ENCODE measurements at places on chromosomes 6 and 20.

- no peak for DNase-seq
Measured at GRCh38 chr20:45998761-45999160, 9.9 kb upstream of the MMP9 start.

DNA sequence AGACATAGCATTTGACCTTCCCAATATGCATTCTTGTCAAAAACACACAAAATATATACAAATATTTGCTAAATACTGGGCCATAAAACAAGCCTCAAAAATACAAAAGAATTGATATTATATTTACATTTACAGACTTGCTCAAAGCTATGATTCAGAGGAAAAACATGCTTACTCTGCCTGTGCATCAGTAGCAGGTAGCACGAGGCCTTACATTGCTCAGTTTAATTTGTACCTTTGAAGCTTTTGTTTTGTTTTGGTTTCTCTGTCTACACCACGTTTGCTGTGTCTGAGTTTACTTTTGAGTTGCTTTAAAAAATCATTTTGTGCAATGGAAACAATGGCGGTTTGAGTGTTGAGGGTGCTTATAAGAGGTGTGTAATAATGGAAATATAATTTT lies 99.3 kb downstream of the PHF3 start:
- DNase-seq = peak; percentile 63

DNA sequence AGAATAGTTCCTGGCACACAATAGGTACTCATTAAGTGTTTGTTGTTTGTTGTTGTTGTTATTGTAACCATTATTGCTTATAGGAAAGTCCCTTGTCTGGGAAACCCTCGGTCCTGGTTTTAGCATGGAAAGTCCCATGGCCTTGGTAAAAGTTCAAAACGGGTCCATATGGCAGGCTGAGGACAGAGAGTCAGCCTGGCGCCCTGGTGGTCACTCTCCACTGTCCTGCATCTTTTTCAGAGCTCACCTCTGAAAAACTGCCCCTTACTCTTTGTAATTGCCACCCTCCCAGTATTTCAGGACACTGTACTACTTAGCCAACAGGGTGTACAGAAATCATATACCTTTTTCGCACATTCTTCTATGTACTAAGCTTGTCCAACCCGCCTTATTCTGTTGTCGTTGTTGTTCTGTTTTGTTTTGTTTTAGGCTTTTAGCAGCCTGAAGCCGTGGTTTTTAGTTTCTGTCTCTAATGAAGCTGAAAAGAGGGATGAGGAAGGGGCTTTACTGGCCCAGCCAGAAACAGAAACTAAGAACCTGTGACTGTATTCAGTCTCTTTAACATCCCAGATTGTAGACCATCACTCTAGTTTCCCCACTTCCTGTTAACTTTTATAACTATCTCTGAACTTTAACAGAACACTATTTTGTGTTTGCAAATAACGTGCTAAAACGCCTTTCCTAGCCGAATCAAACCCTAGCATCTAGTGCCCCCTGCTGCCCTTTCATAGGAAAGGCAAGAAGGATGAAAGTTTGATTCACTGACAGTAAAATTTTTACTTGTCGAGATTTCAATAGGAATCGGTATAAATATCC lies 7.6 kb upstream of the TMEM14A start:
- DNase-seq = peak; percentile 84

DNA sequence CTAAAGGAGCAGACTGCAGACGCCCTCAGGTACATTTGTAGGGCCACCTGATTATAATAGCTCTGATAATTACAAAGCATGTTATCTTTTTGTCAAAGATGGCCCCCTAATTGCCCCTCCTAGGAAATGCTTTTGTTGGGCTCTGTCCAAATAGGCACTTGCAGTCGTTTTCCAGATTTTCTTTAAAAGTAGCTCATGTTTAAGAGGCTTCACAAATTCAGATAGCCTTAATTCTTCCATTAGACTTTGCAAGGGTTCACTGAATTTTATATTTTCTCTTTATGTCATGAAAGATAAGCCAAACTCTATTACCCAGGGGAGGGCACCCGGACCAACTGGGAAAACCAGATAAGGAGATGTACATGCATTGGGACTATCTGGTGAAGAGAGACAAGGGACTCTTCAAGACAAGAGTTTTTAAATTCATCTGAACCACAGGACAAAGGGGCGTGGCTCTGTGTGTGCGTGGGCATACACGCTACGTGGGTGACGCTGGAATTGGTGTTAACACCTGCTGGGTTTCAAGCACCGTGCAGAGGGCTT lies 95.6 kb downstream of the TOX2 start:
- no peak for DNase-seq

DNA sequence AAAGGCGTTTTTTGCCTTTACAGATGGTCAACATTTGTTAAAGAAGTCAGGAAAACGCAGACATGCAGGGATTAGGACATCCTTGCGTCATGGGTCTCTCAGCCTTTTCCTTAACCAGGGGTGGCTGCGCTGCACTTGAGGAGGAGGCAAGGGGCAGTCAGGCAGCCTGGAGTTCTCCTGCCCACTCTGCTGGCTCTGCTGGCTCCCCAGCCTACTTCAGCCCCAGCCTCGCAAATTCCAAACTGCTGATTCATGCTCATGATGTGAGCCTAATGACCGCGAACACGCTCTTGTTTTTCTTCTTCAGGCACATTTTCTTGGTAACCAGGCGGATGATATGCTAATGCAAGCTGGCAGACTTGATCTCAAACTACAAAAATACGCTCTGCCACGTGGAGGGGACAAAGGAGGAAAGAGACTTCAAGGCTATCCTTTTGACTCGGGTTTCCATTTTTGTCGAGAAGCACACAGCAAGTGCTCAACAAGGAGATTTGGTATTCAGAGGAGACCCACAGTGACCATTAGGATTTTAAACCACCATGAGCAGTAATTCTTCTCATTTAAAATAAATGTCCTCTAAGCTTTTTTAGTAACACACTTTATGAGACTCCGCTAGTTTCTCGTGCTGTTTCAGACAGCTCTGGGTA lies 290.3 kb upstream of the STXBP5 start:
- peak; percentile 99 for DNase-seq

GRCh38 chr20:24017458-24017755 lies 28.8 kb upstream of the GGTLC1 start:
- peak; percentile 11 for DNase-seq

- DNase-seq = no peak
Measured at GRCh38 chr20:48747840-48748414, 79.9 kb downstream of the PREX1 start.

GRCh38 chr6:155117256-155117655 lies 122.1 kb downstream of the TIAM2 start:
- DNase-seq = peak; percentile 75

- DNase-seq = no peak
Measured at GRCh38 chr20:58261660-58262059, 33.2 kb upstream of the ANKRD60 start.

GRCh38 chr6:34331371-34332050 lies 61.0 kb downstream of the NUDT3 start:
- no peak for DNase-seq

GRCh38 chr20:47317127-47317895 lies 39.2 kb downstream of the ZMYND8 start:
- DNase-seq = peak; percentile 100

- no peak for DNase-seq
Measured at GRCh38 chr6:111898452-111898851, 25.2 kb upstream of the FYN start.

DNA sequence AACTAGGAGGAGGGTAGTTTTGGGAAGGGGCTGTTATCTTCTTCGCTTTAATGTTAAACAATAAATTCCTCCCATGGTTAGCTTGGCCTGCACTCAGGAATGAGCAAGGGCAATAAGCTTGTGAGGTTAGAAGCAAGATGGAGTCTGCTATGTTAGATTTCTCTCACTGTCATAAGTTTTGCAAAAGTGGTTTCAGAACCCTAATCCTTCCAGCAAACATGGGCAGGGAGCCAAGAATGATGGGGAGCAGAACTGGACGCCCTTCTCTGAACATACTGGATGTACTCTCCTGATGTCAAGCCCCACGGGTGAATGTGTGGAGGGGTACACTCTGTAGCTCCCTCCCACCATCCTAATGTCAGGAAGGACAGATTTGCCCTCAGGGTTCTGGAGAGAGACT lies 22.3 kb downstream of the C6orf163 start:
- DNase-seq = no peak

- no peak for DNase-seq
Measured at GRCh38 chr6:38018755-38019165, 199.2 kb downstream of the ZFAND3 start.

GRCh38 chr20:60210779-60211617 lies 252.8 kb downstream of the CDH26 start:
- peak; percentile 77 for DNase-seq

DNA sequence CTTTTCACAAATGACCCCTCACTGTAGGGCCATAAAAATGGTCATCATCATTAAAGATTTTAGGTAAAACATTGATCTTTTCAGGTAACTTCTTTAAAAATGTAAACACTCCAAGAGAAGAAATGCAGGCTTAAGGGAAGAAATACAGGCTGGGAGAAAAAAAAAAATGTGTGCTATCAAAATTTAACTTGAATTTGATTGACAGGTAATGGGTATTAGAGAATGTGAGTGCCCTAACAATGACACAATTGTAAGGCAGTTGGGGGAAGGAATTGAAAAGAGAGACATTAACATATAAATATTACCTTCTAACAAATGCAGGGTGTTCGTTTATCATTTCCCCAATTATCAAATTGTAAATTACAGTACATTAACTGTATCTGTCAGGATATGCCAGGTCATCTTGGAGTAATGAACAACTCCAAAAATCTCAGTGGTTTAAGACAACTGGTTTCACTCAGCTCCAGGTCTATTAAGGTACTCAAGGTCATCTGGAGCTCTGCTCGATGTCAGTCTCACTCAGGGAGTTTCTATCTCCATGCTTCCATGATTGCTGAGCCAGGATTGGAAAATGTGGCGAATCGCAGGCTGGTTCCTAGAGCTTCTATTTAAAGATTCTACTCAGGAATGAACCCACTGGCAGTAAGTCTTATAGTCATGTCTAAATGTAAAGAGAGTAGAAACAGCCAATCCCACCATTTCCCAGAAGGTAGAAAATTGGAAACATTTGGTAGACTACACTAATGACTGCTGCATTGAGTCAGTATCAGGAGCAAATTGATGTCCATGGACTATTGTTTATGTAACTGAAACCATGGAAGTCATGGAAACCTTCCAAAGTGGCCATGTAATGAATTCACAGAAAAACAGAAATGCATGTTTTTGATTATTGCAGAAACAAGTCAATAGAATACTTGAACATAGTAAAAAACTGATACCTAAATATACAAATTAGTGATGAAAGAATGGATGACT lies 55.6 kb downstream of the FRK start:
- no peak for DNase-seq

DNA sequence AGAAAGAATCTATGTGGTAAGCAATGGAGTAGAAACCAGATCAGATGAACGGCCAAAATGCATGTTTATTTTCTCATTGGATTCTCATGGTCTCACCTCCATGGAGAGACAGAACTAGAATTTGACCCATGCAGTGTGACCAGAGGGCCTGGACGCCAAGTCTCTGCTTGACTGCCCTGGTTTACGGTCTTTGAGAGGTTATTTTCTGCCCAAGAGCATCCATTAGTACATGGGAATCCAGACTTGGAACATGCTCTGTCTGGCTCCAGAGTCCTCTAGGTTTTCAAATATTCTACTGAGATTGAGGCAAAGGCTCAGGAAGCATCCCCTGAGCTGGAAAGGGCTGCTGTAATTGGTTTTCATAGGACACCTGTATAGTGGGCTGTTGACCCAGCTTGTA lies 45.5 kb upstream of the UST start:
- DNase-seq = no peak

GRCh38 chr6:158104696-158105095 lies 63.4 kb downstream of the SERAC1 start:
- no peak for DNase-seq

GRCh38 chr20:37940858-37941257 lies 37.9 kb downstream of the VSTM2L start:
- no peak for DNase-seq

- DNase-seq = peak; percentile 81
Measured at GRCh38 chr20:45629496-45630100, at the start of gene WFDC10A. WFDC10A (plus strand) TSS chr20:45629739; CDS start chr20:45629814, 75 bp downstream.

GRCh38 chr6:31528821-31529328 lies at the start of gene MCCD1:
MCCD1 (plus strand) TSS chr6:31528962; CDS start chr6:31529015, 53 bp downstream.
- DNase-seq = no peak

GRCh38 chr6:35024551-35025054 lies 116.5 kb downstream of the TCP11 start:
- peak; percentile 67 for DNase-seq

DNA sequence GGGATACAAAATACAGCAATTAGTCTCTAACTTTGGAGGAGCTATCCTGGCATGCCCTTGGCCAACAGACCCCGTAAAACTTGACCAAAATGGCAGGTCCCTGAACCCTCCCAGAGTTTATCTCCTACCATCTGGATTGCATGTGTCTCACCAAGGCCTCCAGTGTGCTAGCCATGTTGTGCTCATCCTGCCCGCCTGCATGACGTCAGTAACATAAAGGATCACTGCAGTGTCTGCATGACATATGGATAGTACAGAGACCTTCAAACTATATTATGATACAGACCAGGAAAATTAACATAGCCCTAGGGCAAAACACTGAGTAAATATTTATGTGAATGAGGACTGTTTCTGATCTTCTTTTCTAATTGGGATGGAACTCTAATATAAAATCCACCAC lies 25.3 kb downstream of the CPXM1 start:
- peak; percentile 38 for DNase-seq

DNA sequence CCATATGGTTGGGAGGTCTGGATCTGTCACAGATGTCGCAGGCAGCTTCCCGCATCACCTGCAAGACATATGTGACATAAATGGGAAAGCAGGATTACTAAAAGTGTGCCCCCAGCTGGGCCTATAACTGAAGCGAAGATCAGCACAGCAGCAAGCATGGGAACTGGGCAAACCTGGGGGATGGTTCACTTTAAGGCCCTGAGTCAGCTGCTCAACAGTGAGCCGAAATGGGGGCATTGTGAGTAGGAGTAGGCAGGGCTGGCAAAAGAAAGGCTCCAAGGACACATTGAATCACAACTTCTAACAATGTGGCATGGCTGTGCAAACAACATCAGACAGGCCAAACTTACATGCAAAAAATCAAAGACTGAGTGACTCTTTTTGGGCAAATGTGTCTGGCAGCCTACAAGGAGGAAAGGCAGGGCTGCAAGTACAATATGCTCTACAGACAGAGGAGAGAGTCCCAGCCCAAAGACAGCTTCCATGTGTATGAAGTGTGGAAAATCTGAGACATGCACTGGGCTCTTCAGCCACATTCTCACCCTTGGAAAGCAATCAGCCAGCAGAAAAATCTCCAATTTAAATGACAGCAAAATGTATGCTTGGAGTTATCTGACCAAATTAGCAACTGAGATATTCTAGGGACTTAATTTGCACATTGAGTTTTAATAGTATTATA lies 531.0 kb upstream of the MMS22L start:
- DNase-seq = no peak

GRCh38 chr6:25239498-25239897 lies 39.7 kb upstream of the CARMIL1 start:
- DNase-seq = no peak

DNA sequence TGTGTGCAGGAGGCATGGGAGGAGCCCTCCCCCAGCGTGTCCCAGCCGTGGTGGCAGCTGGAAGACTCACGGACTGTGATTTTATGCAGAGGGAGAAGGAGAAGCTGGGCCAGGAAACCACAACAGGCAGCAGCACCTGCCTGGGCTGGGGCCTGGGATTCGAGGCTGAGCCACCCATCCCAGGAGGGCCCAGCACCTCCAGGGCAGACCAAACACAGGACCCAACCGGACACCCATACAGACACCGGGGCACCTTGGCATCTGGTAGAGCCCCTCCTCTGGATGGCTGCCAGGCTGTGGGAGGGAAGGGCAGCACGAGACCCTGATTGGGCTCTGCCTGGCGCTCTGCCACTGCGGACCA lies 41.7 kb upstream of the CHRNA4 start:
- no peak for DNase-seq
